ENCODE measurements at places on chromosomes 6 and 20.

DNA sequence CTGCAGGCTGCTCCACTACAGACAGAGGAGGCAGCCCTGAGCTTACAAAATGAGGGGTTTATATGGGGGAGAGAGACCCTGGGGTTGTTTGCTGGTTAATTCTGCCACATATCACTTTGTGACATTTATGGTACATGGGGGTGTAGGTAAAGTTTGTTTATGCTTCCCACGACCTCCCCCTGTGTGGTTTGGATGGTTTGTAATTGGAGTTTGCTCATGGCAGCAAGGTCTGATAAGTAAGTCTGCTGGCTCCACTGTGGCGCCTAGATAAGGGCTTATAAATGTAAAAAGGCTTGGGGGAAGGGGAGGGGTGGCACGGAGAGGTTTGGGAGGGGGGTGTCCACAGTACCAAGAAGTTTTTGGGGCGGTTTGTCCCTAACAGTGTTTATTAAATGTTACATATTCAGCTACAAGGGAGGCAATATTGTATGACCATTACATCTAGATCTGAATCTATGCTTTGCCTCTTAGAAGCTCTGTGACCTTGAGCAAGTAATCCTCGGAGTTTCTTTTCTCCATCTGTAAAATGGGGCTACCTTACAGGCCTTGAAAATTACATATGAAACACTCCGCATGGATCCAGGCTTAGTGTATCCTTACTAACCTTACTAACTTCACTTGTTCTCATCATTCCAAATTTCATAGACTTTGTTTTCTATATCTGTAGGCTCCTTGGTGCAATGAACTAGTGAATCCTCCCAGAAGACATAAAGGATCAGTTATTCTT is 204.8 kb upstream of the NOX3 start:
- no peak for DNase-seq

DNA sequence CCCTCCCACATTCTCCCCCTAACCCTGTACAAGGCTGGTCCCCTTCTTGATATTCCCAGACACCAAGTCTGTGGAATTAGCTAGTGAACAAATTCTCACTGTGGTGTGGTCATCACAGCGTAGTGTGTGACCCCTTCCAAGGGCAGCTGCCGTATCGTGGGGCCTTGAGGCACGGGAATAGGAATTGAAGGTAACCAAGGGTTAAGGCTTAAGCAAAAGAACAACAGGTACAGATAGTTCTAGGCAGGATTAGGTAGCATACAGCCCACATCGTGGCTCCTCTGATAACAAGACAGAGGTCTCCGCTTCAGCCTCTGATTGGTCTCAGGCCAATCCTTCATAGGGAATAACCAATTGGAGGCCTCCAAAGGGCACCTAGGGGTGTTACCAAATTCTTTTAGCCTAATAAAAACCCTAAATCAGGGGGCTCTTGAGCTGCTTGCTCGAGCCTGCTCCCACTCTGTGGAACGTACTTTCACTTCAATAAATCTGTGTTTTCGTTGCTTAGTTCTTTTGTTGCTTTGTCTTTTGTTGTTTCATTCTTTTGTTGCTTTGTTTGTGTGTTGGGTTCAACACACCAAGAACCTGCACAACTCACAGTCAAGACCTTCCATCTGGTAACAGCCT is 64.7 kb downstream of the GPR6 start:
- DNase-seq = no peak

GRCh38 chr20:58685988-58686387 is 6.6 kb upstream of the NPEPL1 start:
- DNase-seq = no peak

DNA sequence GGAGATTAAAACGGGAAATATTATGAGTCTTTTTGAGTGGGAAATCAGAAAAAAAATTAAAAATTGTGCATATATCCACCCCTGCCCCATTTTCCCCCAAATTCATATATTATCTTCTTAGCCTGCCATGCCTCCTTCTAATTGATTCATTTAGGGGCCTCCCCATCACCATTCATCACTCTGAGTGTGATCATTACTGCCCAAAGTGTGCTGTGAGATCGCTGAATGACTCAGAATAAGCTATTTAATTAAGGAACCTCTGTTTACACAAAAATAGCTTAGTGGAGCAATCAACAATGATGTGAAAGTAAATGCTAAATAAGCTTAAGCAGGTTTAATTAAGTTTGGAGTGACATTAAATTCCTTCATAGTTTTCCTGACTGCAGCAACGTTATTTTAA is 645.5 kb downstream of the GRIK2 start:
- no peak for DNase-seq

- DNase-seq = no peak
Observed at GRCh38 chr6:89987140-89987539, 92.9 kb downstream of the GJA10 start.

DNA sequence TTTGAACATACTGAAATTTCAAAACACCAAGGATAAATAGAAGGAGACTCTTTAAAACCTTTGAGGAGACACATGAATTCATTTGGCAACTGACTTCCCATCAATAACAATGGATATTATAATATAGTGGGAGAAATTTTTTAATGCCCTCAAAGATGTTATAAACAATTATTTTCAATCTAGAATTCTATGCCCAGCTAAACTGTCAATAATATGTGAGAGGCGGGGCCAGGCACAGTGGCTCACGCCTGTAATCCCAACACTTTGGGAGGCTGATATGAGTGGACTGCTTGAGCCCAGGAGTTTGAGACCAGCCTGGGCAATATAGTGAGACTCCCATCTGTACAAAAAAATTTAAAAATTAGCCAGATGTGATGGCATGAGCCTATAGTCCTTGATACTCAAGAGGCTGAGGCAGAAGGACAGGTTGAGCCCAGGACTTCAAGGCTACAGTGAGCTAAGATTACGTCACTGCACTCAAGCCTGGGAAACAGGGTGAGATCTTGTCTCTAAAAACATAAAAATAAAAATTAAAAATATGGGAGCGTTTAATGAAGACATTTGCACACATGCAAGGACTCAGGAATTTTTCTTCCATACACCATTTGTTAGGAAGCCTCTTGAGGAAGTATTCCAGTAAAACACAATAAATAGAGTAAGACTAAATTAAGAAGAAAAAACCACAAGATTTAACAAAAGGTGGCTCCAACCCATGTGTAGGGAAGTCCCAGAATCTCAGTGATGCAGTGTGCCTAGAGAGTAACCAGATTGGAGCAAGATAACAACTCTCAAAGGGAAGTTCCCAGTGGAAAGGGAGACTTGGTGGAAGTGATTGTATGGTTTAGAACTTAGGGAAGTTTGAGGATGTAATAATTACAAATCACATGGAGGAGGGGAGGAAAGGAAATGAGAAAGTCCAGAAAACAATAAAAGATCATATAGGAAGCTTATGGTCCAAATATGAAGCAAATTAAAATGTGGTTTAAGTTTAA is 26.3 kb upstream of the ETV7 start:
- no peak for DNase-seq

DNA sequence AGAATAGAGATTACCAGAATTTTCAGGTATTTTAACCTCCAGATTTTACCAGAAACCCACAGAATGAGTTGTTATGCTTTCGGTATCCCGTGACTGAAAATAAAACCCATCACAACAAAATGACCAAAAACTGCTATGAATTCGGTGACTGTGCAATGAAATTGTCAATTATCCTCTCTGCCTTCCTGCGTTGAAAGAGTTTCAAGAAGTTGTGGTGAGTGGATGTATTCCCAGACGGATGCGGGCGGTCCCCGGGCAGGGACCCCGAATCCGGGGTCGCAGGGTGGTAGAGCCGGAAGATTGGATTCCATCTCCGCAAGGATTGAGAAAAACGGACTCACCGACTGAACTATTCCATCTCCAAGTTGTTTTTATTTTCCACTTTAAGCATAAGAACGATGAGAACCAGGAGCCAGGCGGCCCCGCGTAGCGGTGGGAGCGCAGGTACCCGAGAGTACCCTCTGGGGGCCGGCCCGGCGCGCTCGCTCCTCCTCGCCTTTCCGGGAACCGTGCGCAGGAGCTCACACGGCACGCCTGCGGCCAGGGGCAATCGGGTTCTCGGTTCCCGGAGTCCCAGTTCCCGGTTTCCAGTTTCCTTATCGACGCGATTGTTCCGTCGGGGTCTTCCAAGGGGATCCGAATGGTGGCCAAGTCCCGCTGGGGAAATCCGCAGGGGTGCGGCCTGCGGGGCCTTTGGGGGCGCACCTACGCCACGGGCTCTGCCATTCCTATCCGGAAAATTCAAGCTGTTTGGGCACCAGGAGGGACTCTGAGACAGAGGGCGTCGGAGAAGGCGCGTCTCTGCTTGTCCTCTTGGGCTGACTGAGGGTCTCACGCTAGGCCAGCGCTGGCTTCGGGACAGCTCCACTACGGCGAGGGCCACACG is 104.9 kb upstream of the PRDM1 start:
- DNase-seq = no peak

GRCh38 chr20:1800777-1801176 is 94.4 kb upstream of the SIRPA start:
- DNase-seq = no peak

- DNase-seq = peak; percentile 72
Observed at GRCh38 chr6:105810105-105810921, 275.8 kb upstream of the PRDM1 start.

GRCh38 chr6:158653577-158654354 is 3.9 kb downstream of the SYTL3 start:
- no peak for DNase-seq

GRCh38 chr20:25285856-25286798 is 38.2 kb downstream of the PYGB start:
- DNase-seq = no peak

DNA sequence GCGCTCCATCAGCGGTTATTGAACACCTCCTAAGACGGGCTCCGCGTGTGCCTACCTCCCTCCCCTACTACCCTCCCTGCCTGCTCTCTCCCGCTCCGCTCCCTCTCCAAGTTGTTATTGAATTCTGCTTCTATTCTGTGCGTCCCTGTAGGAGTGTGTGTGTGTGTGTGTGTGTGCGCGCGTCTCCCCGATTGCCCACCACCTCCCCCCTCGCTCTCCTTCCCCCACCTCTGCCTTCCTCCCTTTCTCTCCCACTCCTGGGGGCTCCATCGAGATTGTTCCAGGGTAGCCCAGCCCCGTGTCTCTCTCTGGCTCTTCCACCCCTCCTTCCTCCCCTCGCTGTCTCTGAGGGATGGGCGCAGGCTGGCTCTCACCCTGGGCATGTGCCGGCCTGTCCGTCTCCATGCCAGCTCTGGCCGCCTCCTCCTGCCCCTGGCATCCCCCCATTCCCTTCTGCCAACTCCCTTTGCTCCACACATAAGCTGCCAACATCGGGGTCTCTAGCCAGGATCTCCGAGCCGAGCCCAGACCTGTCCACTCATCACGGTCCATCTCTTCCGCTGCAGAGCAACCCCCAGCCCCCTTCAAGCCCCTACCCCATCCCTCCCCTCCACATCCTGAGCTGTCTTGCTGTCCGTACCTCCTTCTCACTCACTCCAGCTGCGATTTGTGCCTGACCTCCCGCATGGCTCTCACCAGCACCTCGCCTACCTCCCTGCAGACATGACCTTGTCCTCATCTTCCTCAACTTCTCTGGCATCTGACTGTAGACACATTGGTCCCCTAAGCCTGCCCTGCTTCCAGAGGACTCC is 68.5 kb downstream of the SRC start:
- no peak for DNase-seq

DNA sequence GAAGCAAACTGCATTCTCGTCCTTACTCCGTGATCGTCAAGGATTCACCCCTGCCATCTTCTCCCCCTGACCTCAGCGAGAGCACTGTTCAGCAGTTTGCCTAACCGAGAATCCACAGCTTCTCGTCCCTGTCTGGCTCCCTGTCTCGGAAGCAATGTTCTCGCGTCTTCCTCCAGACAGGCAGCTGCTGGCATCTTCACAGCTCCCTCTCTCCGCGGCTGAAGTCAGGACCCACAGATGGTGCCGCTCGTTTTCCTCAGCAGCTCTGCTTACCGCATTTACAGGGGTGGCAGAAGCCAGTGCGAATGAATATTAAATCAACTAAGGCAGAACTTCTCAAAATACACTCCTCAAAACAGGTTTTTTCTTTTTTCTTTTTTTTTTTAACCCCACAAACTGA is 18.9 kb upstream of the SLC22A2 start:
- DNase-seq = no peak

GRCh38 chr20:38336726-38337125 is 9.6 kb upstream of the LBP start:
- no peak for DNase-seq

GRCh38 chr6:158188591-158188990 is 20.4 kb downstream of the GTF2H5 start:
- DNase-seq = no peak

DNA sequence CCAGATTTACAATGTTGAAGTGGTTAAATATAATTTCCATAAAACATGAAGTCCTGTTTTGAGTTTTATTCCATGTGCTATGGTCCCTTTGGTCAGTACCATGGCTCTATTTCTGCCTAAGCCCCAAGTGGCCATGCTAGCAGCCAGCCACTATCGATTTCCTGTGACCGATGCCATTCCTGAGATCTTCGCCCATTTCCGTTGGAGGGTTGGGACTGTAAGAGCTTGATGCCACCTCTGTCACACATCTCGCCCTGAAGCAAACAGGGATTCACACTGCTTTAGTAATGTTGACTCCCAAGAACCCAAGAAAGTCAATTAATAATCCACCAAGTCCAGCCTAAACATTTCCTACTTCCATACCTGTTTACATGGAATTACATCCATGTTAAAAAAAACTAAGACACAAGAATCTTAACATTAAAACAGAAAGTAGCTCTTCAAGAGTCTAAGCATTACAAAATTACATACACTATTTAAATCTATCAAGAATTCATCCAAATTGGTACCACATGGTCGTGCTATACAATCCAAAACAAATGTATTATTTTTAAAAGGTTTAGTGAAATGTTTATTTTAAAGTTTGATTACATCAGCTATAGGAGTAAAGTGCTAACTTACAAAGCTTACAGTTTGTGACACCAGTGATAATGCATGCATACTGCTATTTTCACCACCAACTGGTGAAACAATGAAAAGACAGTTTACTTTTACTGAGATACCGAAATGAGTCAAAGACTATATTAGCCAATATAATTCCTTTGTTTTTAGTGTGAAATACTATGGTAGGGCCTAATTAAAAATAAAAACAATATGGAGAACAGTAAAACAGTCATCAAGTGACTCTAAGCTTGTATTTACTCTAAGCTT is 2.5 kb downstream of the RBM39 start:
- no peak for DNase-seq

GRCh38 chr6:48243071-48243470 is 132.1 kb upstream of the PTCHD4 start:
- no peak for DNase-seq

DNA sequence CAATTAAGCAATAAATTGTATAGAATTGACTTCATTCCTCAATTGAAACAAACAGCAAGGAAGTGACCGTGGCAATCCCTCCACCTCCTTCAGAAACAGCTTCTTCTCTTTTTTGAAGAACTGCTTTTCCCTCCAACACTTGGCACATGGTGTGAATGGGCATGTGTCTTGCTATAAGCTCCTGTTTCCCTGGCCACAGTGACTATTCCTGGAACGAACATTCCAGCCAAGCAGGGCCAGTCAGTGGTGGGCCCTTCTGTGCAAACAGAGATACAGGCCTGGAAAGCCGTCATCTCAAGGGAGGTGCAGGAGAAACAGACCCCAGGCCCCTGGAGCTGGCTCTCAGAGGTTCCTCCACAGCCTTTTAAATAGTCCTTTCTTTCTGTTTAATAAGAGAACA is 6.9 kb downstream of the TXNDC5 start:
- no peak for DNase-seq

- DNase-seq = no peak
Observed at GRCh38 chr20:51611625-51611890, 69.0 kb upstream of the NFATC2 start.

Data from HS-5 (cell line).